Nasal cavity respiratory epithelium epithelial cell of viscerocranial mucosa (primary cell): ENCODE measurements at places on chromosomes 2 and 18. TPM values are rescaled to one million over a fixed set of nuclear protein-coding genes. Genes with fewer than 3 reads are reported as not detected.

Gene FAM237A
- not detected in 2 replicates for total RNA-seq

Gene ACVR1C
- 0.34 and 0.50 TPM in 2 replicates for total RNA-seq

Gene NAGK
- 29.7 and 57.7 TPM in 2 replicates for total RNA-seq

Gene GALNT1
- 67.0 and 99.4 TPM in 2 replicates for total RNA-seq

Gene FAM228B
- 6.2 and 7.8 TPM in 2 replicates for total RNA-seq

Gene PTH2R
- total RNA-seq: not detected in 2 replicates

Gene CGREF1
- total RNA-seq: 1.0 and 1.8 TPM in 2 replicates

Gene CRYGD
- total RNA-seq: not detected in 2 replicates

Gene ADD2
- total RNA-seq: under 0.01 TPM in 1 of 2 replicates, not detected in the other

Gene IGFBP5
- total RNA-seq: 0.34 and 2.3 TPM in 2 replicates

Gene LINC00305
- not detected in 2 replicates for total RNA-seq

Gene ZNF804A
- not detected in 2 replicates for total RNA-seq

Gene NGEF
- total RNA-seq: 0.68 and 2.1 TPM in 2 replicates

Gene MAP3K19
- total RNA-seq: not detected in 2 replicates

Gene PLEKHH2
- 0.43 and 1.4 TPM in 2 replicates for total RNA-seq

Gene EVX2
- total RNA-seq: not detected in 2 replicates

Gene RIT2
- not detected in 2 replicates for total RNA-seq

Gene CYS1
- under 0.01 and 0.43 TPM in 2 replicates for total RNA-seq

Gene BCL11A
- 2.1 and 14.9 TPM in 2 replicates for total RNA-seq

Gene TUBA3E
- total RNA-seq: not detected in 2 replicates

Gene UGT1A9
- total RNA-seq: not detected in 2 replicates

Gene CNDP1
- total RNA-seq: not detected in 2 replicates
